ENCODE measurements at places on chromosomes 16 and 17.

GRCh38 chr16:31458073-31458843, 1.0 kb upstream of the ARMC5 start:
- DNase-seq, result peak; percentile 68

DNA sequence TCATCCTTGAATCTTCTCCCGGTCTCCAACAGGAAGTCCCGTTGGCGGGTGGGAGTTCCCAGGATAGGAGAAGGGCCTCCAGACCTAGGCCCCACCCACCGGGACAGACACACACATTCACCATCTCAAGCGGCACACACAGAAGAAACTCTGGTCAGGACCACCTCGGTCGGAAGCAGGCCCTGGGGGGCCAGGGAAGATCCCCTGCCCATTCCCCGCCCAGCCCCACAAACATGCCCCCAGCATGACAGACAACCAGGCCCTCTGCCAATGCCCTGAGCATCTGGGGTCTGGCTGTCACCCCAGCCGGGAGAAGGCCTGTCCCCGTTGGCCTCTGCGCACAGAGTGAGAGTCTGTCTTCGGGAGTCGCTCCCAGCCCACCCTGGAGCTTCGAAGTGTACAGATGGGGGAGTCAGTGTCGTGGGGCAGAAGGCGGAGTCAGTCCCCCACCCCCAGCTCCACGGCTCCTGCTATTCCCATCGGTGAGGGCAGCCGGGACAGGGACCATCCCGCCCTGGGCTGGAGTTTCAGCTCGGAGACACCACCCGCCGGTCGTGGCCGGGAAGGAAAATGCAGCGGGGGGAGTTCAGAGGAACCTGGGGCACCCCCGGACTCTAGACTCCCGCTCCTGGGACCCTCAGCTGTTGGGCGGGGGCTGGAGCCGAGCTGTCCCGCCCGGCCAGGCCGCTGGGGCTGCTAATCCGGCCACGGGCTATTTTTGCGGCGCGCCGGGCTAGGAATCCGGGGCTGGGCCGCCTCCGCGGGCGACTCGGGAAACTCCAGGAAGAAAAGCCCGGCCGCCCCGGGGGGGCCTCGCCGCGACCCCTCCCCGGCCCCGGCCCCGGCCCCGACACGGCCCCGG, 660 bp downstream of the RHBDF1 start:
- DNase-seq, result peak; percentile 44

DNA sequence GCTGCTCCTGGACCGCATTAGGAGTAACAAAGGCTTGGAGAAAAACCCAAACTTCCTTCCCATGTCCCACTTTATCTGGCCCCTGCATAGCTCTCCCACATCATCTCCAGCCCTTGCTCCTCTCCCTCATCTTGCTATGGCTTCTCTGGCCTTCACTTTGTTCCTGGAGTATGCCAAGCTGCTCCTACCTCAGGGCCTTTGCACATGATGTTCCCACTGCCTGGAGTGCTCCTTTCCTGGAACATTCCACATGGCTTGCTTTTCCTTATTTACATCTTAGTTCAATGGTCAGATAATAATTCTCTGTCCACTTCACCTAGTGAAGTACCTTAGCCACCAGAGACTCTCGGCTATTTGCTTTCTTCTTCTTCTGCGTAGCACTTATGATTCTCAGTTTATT, 4.3 kb upstream of the KSR1 start:
- DNase-seq, result no peak

GRCh38 chr17:63768433-63768832, 5.0 kb downstream of the CCDC47 start:
- DNase-seq, result no peak

DNA sequence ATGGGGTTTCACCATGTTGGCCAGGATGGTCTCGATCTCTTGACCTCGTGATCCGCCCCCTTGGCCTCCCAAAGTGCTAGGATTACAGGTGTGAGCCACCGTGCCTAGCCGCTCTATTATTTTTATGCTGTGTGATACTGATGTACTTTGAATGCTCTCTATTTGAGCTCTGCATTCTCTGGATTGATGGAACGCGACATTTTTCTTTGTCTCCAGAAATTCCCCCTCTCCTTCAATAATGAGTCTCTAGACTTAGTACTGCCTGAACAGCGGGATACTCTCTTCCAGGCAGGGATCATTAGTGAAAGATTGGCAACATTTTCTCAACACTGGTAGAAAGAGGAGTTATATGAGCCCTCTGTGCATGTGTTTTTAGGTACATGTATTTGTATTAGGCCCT, 93.3 kb upstream of the CLEC3A start:
- no peak for DNase-seq

- DNase-seq, result no peak
These were observed 175.2 kb downstream of the KCNJ2 start for GRCh38 chr17:70344386-70345060.

- DNase-seq, result no peak
These were observed 10.3 kb upstream of the MINK1 start for GRCh38 chr17:4822835-4823234.

GRCh38 chr17:40937384-40937819, at the start of gene KRT23:
TSS of gene KRT23 (minus strand) at chr17:40937646. CDS start at chr17:40936603, 1,043 bp downstream.
- DNase-seq, result no peak

DNA sequence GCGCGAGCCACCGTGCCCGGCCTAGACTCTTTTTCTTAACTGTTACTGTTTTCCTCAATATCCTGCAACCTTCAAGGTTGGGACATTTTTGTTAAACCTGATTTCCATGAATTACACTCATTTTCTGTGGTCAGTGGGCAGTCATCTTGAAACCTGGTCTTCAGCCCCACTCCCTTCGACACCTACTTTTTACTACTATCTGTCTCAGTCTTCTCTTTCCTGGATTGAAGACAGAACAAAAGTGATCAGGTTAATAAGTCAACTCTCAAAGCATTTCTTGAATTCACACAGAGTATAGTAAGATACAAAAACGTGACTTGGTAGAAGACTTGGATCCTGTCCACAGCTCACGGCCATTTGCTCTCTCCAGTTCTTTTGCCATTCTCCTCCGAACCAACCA, 6.1 kb downstream of the MINK1 start:
- DNase-seq, result no peak

GRCh38 chr17:30234964-30235363, 533 bp downstream of the SLC6A4 start:
- no peak for DNase-seq

GRCh38 chr17:64497565-64498035, 746 bp upstream of the POLG2 start:
- DNase-seq, result peak; percentile 66

DNA sequence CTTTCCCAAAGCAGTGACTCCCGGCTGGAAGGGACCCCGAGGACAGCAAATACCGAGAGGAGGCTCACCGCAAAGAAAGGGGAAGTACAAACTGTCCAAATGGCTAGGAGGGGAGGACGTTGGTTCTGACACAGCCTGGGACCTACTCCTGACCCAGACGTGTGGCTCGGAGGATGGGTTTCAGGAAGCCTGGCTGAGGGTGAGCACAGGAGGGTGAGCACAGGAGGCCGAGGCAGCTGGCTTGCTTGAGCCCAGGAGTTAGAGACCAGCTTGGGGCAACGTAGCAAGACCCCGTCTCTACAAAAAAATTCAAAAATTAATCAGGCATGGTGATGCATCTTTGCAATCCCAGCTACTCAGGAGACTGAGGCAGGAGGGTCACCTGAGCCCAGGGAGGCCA, 83.2 kb downstream of the C16orf78 start:
- no peak for DNase-seq

GRCh38 chr17:56502120-56502654, 91.3 kb upstream of the NOG start:
- DNase-seq, result no peak

DNA sequence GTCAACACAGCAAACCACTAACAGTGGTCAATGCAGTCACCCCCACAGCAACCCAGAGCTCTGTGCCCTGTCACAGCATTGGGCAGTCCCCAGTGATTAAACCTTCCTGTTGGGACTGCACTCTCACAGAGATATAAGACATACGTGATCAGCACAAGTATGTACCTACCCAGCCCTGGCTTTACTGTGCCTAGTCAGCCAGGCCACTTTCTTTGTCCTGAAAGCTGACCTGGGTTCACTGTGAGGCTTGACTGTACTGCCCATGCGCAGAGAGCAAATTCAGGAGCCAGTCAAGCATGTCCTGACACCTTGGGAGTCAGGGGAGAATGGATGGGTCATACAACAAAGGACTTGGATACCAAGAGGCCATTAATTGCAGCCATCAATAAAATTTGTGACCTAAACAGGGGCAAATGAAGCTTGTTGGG, 10.9 kb upstream of the TMEM170A start:
- no peak for DNase-seq

- no peak for DNase-seq
These were observed 7.2 kb downstream of the SPNS3 start for GRCh38 chr17:4440690-4441686.

- DNase-seq, result peak; percentile 76
These were observed 133.1 kb downstream of the ABCA8 start for GRCh38 chr17:68821860-68822696.

GRCh38 chr17:71267668-71268067, 853.2 kb upstream of the SOX9 start:
- DNase-seq, result no peak

DNA sequence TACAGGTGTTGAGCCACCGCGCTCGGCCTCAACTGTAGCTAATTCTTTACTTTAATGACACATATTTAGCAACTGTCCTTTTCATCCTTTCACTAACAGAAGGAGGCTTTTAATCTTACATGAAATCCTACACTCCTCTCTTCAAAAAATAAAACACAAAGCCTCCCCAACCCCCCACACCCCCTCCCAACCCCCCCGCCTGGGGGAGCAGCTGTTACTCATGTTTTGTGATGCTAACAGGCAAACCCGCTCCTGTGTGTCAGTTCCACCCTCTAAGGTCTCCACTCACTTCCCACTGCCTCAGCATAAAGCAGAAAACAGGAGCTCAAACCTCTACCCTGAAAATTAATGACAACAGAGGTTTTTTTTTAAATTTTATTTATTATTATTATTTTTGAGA, 55.4 kb upstream of the SLC25A19 start:
- no peak for DNase-seq

DNA sequence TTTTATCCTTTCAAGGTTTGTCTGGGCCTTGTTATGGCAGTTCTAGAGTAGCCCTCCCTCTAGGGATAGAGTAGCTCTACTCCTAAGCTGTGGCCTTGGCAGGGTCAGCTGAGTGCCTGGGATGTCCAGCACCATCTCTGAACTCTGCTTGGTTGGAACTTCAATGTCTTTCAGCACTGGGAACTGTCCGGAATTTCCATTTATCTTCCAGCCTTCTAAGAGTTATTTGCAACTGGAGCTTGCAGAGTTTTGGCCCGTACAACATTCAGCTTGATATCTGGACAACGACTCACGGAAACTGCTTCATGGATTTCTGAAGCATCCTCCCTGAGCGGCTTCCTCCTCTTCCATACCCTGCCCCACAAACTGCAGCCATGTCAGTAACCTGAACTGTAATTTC, 22.9 kb downstream of the MMD start:
- DNase-seq, result no peak

- no peak for DNase-seq
These were observed 49.0 kb downstream of the NT5M start for GRCh38 chr17:17351901-17352781.

DNA sequence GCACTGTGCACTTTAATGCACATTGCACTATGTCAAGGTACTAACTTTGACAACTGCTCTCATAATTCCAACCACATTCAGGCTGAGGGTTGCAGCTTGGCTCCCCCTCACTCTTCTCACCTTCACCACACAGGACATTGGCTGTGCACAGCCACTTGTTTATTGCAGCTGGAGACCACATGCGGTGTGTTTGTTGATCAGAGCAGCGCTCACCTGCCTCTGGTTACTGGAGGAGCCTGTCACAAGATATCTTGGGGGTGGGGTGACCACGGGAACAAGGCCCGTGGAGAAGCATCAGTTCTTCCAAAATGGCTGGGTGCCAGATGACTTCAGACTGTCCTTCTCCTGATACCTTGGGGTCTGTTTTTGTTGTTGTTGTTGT, 10.6 kb upstream of the CCL5 start:
- peak; percentile 58 for DNase-seq

DNA sequence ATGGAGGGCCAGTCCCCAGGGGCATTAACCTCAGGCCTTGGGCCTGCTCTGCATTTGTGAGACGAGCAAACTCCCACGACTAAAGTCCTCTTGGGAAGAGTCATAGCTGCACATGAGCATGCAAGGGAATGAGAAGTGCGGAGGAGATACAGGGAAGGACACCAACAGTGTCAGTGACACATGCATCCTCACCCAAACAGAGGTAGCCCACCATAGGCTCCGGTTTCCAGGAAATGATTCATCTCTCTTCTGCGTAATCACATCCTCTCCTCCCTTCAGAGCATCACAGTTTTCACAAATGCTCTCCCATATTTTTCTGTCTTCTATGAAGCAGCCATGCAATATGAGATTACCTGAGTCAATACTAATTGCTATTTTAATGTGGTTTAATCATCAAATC, 725.7 kb upstream of the GOT2 start:
- no peak for DNase-seq

GRCh38 chr17:13961265-13961664, 108.0 kb upstream of the COX10 start:
- no peak for DNase-seq

GRCh38 chr16:84600343-84601229, 17.3 kb downstream of the COTL1 start:
- no peak for DNase-seq

GRCh38 chr17:43832976-43833829, at the start of gene MPP3:
TSS of gene MPP3 (minus strand) at chr17:43833146. CDS start at chr17:43831906, 1,240 bp downstream.
- peak; percentile 61 for DNase-seq

GRCh38 chr16:81432937-81433557, 11.6 kb upstream of the CMIP start:
- DNase-seq, result peak; percentile 20

- DNase-seq, result no peak
These were observed 67.6 kb upstream of the CACNG5 start for GRCh38 chr17:66767154-66767933.

DNA sequence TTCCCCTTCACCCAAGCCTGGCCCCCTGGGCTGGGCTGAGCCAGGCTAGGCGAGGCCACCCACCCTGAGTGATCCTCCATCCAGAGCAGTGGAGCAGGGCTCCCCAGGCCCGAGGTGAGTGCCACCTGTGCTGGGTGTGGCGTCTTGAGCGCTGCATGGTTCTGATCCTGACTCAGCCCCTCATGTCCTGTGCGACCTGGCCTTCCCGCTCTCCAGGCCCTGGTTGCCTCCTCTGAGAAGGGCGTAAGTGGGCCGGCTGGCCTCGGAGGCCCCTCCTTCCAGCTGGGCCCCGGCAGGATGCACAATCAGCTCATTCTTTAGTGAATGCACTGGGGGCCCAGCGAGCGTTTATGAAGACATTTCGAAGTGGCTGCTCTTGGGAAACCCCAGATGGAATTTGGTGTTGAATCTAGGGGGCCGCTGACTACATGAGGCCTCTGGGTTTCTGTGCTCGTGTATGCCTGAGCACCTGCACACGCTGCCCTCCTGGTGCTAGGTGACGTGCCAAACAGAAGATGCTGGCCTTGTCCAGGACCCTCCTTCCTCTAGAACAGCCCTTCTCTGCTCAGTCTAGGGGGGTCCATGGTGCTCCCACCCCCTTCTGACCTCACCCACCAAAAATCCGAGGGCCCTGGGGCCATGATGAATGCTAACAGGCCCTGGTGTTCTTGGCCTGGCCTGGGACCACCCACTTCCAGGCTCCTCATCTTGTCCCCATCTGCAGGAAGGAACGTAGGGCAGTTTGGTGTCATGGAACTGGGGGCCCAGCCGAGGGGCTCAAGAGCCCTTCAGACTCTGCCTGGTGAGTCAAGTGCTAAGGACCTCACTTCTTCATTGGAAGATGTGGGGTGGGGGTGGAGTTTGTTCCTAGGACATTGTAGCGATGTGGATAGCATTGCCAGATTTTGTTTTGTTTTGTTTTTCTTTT, 3.6 kb upstream of the TMEM92 start:
- no peak for DNase-seq
